Vagina (tissue), 2 donors: ENCODE measurements at places on chromosomes 12 and 14.

- DNase-seq = no peak
Measured at GRCh38 chr14:28902930-28903329, 136.3 kb downstream of the FOXG1 start.

- no peak for DNase-seq
Measured at GRCh38 chr12:49541911-49542505, 3.2 kb downstream of the KCNH3 start.

DNA sequence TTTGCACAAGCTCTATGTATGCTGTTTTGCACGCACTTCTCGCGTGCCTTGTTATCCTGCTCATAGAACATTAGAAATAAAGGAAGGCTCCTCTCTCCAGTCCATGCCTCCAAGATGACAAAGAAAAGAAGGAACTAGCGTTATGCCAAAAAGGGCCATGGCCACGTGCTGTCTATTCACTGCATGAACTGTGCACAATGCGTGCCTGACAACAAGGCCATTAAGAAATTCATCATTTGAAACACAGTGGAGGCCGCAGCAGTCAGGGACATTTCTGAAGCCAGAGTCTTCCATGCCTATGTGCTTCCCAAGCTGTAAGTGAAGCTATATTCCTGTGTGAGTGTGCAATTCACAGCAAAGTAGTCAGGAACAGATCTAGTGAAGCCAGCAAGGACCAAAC, 22.2 kb upstream of the PRMT8 start:
- DNase-seq = no peak

DNA sequence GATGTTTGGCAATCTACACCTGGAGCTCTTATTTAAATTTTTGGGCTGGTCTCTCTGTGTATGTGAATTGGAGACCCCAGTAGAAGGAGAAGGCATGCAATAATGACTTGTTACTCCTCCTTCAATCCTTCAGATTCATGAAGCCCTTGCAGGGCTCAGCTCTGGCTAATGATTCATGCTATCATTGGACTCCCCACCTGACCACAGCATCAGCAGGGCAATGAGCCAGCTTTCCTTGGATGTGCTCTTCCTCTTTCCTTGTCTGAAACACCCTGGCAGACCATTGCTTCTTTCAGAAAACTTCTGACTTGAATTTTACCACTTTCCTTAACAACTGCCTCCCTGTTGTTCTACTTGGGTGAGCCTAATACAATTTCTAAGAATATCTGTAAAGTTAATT, 1019.2 kb downstream of the AACS start:
- no peak for DNase-seq

DNA sequence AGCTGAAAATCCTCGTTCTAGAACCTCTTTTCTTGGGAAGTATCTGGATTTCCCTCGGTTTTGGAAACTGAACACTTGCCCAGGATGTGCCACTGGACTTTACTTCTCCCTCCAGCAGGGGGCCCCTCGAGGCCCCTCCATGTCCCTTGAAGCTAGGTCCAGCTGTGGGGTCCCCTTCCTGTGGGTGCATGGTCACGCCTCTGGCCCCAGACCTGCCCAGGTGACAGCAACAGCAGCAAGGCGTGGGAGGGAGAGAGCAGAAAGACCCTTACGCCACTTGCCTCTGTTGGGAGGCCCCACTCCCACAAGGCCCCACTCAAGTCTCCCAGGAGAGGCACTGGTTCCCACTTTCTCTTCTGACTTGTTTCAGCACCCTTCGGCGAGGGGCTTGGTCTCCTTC, 3.1 kb downstream of the SLC25A29 start:
- no peak for DNase-seq

GRCh38 chr12:110775997-110776396, 33.3 kb upstream of the PPP1CC start:
- DNase-seq = no peak

DNA sequence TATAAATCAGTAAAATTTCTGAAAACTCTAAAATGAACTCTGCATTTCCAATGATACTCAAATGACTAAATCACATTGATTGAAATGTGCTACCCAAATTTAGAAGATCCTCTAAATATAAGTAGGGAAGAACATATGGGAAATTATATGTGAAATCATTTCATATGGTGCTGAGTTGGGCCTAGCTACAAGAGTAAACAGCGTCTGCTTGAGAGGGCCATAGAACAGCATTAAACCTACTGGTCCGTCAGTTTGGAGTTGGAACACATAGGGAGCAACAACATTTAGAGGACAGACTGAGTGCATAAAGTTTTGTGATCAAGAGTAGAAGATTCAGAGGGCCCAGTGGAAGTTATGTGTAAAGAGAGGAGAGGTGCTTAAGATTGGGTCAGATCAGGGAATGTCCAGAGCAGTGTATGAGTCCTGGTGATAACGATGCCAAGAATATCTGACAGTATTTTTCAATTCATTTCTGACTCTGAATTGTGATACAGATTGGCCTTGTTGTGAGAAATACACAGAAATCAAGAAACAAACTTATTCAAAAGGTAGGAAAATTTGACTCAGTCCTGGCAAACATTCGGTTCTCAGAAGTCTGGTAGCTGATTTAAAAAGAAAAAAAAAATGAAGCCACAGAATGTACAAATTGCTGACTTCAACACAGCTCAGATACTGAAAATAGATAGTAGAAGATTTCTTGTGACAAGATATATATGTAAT, 362.2 kb downstream of the CCDC91 start:
- DNase-seq = no peak

DNA sequence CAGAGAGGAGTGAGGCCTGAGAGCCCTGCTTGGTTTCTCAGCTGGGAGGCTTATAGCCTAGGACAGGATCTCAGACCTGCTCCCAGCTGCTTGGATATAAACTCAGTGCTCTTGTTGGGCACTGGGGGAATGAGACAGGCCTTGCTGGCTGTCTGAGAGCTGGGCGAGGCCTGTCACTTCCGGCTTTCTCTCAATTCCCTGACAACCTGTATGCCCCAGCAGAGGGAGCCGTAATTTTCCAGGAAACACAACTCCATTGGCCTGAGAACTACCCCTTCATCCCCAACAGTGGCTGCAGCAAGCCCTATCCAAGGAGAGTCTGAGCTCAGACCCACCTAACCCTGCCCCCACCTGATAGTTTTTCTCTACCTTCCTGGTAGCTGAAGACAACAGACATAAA, 258.3 kb upstream of the STXBP6 start:
- no peak for DNase-seq

- no peak for DNase-seq
Measured at GRCh38 chr14:25350021-25350420, 300.1 kb upstream of the STXBP6 start.

DNA sequence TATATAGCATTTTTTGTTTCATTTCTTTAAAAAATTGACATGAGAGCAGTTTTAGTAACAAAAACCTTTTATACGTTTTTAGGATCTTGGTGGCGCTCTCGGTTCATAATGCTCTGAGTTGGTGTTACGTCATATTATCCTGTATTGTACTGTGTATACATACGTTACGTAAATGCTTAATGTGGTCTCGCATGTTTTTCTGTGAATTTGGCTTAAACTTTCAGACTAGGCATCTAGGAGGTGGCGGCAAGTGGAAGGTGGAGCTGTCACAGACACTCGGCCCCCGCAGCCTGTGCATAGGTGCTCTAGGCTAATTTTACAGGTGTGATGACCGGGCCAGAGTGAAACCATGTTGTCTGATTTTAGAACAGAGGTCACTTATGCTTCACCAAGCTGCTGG, 60.0 kb downstream of the PPP2R5C start:
- peak; percentile 40 for DNase-seq
